ENCODE measurements at places on chromosomes 12 and 14.

- DNase-seq = no peak
Measured at GRCh38 chr12:62724947-62725451, 210.0 kb downstream of the PPM1H start.

DNA sequence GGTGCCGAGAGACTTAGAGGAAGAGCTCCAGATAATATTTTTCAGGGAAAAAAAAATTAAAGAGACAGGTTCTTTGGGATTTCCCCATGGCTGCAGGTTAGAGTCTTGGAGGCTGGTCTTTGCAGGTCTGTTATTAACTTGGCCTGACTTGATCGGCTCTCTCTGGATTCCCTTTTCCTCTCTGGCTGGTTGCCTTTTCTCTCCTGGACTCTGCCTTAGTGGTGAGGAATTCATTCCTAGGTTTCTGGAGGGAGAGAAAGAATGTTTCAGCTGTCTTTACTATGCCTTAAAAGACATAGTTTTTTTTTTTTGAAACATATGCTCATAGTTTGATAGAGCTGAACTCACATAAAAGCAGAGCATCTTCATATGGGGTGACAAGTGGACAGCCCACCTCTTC, 336.3 kb downstream of the BMP4 start:
- no peak for DNase-seq

- no peak for DNase-seq
Measured at GRCh38 chr14:75339059-75339458, 60.4 kb downstream of the FOS start.

DNA sequence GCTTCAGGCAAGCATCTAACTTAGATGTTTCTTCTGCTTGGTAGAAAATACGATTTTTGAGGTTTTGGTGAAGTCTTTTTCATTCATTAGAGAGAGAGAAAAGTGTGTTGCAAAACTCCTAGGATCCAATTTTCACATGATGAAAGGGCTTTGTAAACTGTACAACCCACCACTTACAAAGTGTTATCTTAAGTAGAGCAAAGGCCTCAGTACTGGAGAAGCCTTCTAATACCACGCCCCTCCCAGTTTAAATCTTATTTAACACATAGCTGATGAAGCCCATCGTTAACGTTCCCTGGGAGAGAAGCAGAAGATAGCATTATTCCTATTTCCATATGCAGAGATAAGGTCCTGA, 869 bp downstream of the APOLD1 start:
- no peak for DNase-seq

DNA sequence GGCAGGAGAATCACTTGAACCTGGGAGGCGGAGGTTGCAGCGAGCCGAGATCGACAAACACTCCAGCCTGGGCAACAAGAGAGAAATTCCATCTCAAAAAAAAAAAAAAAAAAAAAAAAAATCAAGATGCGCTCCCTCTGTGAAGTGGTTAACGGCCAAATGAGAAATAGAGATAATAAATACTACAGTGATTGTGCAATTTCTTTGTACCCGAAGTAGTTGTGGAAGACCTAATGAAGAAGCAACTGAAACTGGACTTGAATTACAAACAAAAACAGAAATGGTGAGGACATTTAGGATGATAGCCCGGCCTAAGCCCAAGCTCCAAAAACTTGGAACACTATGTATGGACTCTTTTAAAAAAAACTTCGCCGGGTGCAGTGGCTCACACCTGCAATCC, 44.2 kb upstream of the CDK17 start:
- DNase-seq = no peak

GRCh38 chr12:129028844-129029243, 175.6 kb downstream of the GLT1D1 start:
- DNase-seq = no peak

- no peak for DNase-seq
Measured at GRCh38 chr14:104845033-104845666, 19.9 kb upstream of the CEP170B start.

DNA sequence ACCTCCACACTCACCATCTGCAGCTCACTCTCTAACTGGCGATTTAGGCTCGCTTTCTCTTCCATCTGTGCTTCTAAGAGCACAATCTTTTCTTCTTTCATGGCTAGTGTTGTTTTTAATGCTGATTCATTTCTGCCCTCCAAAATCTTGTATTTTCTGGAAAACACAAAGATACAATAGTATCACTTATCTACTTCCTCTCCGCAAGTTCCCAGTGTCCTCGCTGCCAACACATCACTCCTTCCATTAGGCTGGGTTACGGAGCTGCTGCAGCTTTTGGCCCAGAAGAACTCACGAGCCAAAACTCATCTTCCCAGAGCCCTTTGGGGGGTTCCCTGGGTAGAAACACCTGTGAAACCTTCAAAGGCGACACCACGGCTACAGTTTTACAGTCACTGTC, 63.8 kb upstream of the GPR68 start:
- no peak for DNase-seq

DNA sequence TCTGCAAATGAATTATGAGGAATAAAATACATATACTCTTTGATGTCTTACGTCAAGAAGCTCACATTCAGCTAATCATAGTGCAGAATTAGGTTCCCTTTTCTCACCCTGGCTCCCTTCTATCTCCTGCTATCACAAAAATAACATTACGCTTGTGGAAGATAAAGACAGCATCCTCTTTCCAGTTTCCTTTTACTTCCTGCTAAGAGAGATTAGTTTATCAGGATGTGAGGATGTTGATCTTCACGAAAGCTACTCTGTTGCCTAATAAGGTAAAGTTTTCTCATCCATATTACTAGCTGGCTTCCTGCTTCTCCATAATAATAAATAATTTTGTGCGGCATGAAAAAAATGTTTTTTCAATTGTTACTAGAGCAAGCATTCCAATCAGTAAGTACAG, 217.7 kb upstream of the DCN start:
- no peak for DNase-seq

- peak; percentile 61 for DNase-seq
Measured at GRCh38 chr14:32940066-32940651, 1.5 kb downstream of the NPAS3 start.

- no peak for DNase-seq
Measured at GRCh38 chr14:92383805-92384204, 60.8 kb downstream of the SLC24A4 start.

DNA sequence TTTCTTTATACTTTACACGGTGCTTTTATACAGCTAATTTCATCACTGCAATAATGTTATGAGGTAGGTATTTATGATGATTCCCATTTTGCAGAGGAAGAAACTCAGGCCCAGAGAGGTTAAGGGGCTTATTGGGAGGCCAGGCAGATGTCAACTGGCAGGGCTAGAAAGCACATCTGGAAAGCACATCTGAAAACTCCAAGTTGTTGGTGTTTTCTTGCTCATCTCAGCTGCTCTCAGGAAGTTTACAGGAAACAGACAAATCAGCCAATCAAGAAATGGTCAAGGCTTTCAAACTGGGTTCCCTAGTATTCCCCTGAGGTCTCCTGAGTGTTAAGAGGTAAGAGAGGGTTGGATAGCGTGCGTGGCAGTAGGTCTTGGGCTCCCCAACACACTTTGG, 124.1 kb upstream of the MED13L start:
- DNase-seq = no peak

GRCh38 chr12:40942326-40942725, 245.8 kb upstream of the PDZRN4 start:
- DNase-seq = no peak

DNA sequence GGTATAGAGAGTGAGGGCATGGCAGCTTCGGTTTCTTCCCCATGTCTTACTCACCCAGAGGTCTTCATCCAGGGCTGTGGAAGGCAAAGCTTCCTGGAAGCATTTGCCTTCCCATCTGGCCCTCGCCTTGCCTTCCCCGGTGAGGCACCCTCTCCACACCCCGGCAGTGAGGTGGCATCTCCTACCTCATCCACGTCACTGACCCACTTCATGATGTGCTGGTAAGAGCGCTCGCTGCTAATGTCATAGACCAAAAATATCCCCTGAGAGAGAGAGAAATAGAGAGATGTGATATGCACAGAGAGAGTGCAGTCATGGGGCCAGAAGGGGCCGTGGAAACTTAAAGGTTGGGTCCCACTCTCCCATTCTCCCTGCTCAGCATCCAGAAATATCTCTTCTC, 8.3 kb upstream of the GPX2 start:
- no peak for DNase-seq

DNA sequence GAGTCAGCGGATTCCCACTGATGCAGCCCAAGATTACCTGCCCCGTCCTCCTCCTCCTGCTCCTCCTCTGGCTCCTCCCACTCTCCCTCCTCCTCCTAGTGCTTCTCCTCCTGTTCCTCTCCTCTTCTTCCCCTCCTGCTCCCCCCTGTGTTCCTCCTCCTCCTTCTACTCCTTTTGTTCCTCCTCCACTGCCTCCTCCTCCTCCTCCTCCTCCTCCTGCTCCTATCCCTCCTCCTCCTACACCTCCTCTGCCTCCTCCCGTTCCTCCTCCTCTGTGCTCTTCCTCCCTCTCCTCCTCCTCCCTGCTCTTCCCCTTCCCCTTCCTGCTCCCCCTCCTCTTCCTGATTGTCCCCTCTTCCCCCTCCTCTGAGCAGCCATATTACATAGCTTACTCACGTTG, 141.3 kb downstream of the CACNA1C start:
- DNase-seq = no peak

DNA sequence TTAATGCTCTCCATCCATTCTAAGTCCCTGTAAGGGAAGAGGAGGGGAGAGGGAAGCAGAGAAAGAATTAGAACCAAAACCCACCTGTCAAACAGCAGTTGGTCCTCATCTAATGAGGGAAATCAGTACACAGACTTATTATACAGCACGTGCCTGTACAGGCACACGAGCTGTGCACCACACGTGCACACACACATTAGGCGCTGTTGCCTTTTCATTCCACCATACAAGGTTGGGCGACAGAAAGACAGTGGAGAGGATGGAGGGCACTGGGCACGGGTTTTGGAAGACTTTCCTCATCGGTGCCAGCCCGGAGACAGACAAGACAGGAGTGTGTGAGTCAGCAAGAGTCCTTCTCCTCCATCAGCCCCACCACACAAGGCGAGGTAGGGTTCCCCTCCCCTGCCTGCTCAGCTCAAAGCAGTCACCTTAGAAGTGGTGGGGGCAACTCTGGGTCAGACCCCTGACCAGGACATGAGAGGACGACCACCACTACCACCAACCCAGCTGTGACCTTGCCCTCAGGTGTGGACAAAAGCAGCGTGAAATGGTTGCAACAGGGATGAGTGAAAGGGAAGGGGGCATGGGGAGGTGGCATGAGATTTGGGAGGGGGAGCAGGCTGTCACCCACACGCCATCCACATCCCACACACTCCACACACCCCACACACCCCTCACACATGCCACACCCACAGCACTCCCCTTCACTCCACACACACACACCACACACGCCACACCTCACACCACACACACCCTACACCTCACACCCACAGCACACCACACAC, 80.7 kb downstream of the ACTN1 start:
- no peak for DNase-seq

- DNase-seq = no peak
Measured at GRCh38 chr14:83697099-83697498, 1832.8 kb upstream of the FLRT2 start.

GRCh38 chr14:54579621-54580020, 12.7 kb downstream of the SAMD4A start:
- no peak for DNase-seq

DNA sequence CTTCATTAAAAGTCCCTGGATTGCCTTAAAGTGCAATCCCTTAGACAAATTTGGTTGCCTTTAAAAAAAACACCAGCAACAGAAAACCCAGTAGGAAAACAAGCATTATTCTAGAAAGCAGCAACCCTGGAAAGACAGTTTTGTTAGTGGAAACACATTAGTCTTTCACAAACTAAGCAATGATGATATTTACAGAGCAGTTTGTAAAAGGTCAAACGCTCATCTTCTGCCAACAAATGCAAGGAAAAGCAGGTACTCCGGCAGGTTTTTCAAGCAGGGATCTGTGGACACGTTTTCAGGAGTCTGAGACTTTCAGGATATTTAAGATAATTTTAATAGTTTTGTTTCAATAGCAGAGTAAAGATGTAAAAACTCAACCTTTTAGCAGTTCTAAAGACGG, 202.2 kb downstream of the EXOC5 start:
- no peak for DNase-seq

- DNase-seq = no peak
Measured at GRCh38 chr12:114669401-114670290, 14.3 kb downstream of the TBX3 start.

Measured in NCI-H1092 treated with DMSO at 0.1 percent for 48 hours (cell line).